ENCODE measurements at places on chromosomes 3 and 15.

DNA sequence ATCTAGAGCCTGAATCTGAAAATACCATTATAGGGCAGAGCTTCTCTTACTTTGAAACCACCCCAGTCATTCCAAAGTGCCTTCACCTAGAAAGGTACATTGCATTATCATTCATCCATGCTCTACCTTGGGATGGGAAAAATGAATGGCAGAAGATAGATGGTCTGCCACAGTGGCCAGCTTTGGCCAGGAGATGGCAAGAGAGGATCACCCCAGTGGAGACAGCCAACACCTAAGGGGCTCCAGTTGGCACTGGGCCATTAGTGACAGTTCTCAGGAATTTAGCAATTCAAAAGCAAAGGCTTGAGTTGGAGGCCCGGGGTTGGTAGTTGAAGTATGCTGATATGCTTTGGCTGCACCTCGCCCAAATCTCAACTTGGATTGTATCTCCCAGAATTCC lies 253.6 kb upstream of the MRPL3 start:
- no peak for DNase-seq

DNA sequence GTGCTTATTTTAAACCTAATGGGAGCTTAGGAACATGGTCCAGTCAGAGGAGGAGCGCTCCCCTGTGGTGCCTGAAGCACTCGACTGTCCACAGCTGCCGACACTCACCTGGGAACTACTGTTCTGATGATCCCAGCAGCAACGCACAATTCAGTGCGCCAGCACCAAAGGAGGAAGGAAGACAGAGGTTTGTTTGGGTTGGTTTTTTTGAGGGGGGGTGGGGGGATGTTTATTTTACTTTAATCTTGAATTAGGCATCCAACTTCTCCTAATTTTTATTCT lies 48.8 kb upstream of the VGLL4 start:
- no peak for DNase-seq

GRCh38 chr3:188712248-188712924 lies 459.4 kb upstream of the TPRG1 start:
- peak; percentile 27 for DNase-seq

GRCh38 chr3:58581328-58582091 lies 4.3 kb upstream of the FAM107A start:
- no peak for DNase-seq

GRCh38 chr15:31302029-31302657 lies 24.5 kb upstream of the KLF13 start:
- no peak for DNase-seq

GRCh38 chr3:161137260-161137659 lies 32.1 kb upstream of the B3GALNT1 start:
- no peak for DNase-seq

DNA sequence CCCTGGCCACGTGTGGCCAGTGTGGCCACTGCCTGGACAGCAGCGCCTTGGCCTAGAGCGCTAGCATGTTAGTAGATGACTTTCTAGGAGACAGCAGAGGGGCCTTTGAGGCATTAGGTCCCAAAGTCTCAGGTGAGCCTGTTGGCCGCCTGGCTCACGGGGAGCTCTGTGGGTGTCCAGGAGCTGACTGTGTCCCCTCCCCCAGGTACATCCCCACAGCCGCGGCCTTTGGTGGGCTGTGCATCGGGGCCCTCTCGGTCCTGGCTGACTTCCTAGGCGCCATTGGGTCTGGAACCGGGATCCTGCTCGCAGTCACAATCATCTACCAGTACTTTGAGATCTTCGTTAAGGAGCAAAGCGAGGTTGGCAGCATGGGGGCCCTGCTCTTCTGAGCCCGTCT lies 17.0 kb downstream of the SEC61A1 start:
- DNase-seq: no peak

- no peak for DNase-seq
Measured at GRCh38 chr15:86765281-86765680, 685.6 kb downstream of the AGBL1 start.

DNA sequence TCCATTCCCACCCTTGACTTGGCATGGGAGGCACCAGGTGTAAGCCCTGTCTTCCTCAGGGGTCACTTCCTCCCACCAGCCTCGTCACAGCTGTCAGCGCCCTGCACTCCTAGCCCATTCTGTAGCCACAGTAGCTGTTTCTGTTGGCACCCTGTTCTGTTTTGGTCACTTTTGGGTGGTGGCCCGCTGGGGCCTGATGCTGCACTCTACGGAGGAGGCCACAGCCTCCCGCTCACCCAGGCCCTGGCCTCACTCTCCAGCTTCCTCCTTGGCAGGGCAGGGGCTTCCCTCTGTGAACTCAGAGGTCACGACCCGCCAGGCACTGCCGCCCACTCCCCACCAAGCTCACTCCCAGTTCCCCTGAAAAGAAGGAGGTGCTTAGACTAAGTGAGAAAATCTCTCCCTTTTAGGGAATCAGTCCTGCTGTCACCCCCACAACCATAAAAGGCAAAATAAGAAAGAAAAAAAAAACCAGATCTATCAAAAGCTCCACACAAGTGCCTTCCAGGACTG lies 68.4 kb downstream of the MGLL start:
- DNase-seq: no peak

DNA sequence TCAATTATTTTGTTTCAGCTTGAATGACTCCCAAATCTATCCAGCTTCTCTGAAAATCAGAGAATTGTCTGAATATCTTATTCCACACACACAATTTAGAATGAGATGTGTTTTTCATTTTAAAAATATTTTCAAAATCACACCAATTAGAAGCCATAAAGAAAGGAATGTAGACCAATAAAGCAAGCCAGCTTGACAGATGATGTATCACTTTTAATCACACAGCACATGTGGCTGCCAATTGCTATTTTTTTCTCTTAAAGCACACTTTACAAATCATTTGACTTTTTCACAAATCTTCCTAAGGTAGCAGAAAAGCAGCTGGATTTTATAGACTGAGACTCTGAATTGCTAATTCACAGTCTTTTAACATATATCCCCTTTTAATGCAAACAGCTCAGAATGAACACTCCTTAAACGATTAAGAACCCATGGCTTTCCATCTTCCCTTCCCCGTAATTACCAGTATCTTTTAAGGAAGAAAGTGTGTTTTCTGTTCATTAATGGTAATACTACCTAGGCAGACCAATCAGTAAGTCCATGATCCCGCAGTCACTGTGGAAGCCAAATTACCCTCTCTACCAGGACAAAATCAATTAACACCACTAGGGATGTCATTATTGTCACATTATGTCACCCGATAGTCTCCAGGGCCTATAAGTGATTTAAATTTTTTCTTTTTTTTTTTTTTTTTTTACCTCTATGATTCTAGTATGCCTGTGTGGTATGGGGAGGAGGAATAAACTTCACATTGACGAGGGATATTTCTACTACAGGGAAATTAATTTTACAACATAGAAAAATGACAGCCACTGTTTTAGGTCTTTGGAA lies 250.0 kb upstream of the VEPH1 start:
- no peak for DNase-seq

DNA sequence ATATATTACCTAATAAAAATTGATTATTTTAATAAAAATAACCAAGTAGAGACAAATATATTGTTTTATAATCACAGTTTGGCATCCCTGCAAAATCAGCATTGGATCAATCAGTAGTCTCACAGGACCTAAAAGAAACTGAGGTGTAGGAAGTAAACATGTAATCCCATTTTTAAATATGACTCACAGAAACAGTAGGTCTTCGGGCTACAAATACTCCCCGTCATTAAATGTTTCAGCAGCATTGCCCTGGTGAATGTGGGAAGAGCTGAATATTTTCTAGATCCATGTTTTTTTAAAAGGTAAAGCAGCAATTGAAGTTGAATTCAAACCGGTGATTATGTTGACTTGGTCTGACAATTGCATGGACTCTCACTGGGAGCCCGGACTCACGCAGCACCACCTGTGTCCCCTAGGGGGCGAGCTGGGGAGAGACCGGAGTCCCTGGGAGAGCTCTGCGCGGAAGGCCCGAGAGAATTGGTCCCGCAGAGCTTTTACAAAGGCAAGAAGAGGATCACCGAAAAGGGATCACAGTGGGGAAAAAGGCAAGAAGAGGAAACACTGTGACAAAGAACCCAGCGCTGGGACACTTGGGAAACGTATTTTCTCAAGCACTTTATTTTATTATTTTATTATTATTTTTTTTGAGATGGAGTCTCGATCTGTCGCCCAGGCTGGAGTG lies 17.2 kb upstream of the USP3 start:
- DNase-seq: no peak

GRCh38 chr15:40253167-40253790 lies 14.4 kb downstream of the PAK6 start:
- no peak for DNase-seq

GRCh38 chr3:51798411-51798963 lies 19.4 kb upstream of the IQCF6 start:
- no peak for DNase-seq

DNA sequence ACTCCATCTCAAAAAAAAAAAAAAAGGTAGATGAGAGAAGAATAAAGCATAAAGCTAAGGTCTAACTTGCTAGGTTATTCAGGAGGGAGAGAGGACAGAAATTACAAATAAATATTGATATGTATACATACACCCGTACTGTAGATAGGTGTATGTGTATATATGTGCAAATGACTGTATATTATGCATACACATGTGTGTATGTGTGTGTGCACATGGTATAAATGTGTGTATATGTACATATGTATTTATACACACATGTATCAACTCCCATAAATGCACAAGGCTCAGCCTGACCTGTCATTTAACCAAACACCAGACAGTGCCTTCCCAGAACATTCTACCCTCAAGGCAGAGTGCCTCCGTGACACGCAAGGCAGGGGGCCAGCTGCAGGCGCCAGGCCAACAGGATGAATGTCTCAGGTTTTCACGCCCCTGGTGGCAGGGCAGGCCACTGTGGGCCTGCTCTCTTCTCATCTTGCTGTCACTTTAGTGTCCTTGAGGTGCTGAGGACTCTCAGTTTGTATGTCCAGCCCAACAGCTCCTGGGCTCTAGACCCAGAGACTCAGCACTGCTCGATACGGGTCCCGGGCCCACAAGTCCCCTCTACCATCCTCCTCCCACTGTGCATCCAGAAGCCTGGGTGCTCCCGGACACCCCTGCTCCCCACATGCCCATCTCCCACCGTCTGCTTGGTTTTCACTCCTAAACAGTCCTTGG lies 40.4 kb downstream of the TM2D3 start:
- no peak for DNase-seq

DNA sequence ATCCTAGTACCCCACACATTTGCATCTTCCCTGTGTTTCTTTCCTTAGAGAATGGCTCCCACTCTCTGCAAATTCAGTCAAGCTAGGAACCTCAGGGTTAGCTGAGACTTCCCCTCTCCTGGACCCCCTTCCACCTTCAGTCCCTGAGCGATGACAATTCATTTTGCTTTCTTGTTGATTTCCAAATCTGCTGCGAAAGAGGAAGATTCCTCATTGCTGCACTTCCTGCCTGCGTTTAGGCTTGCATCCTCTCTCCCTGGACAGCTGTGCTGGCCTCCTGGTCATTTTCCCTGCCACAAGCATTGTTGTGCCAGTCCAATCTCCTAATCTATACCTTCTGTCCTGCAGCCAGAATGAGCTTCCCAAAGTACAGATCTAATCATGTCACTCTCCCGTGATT lies 12.3 kb upstream of the DGKG start:
- DNase-seq: no peak

DNA sequence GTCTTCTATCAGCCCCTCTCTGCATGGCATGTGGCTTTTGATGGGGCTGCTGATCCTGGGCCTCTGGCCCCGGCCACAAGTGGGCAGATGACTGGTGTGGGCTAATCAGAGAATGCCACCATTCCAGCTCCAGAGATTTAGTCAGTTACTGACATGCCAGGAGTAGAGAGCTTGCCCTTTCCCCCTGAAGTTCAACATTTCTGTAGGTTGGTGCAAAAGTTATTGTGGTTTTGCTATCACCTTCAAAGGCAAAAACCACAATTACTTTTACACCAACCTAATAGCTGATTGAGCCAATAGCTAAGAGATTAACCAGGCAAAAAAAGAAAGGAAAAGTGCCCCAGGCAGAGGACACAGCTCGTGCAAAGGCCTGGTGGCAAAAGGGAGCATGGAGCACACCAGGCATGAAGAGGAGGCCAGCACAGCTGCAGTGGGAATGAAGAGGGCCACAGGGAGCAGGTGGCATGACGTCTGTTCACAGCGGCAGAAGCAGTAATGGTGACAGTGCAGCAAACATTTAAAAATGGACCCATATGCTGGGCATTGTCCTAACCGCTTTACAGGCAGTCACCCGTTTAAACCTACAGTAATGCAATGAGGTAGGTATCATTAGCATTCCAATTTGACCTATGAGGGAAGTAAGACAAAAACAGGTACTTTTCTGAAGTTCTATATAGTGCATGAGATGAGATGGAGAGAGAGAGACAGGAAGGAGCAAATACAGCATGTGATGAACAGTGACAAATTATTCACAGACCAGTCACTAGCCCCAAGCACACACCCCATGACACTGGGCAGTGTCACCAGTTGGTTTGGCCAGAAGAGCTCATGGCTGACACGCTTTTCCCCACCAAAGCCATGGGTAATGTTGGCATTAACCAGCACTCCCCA lies 373.0 kb upstream of the PROK2 start:
- DNase-seq: no peak

DNA sequence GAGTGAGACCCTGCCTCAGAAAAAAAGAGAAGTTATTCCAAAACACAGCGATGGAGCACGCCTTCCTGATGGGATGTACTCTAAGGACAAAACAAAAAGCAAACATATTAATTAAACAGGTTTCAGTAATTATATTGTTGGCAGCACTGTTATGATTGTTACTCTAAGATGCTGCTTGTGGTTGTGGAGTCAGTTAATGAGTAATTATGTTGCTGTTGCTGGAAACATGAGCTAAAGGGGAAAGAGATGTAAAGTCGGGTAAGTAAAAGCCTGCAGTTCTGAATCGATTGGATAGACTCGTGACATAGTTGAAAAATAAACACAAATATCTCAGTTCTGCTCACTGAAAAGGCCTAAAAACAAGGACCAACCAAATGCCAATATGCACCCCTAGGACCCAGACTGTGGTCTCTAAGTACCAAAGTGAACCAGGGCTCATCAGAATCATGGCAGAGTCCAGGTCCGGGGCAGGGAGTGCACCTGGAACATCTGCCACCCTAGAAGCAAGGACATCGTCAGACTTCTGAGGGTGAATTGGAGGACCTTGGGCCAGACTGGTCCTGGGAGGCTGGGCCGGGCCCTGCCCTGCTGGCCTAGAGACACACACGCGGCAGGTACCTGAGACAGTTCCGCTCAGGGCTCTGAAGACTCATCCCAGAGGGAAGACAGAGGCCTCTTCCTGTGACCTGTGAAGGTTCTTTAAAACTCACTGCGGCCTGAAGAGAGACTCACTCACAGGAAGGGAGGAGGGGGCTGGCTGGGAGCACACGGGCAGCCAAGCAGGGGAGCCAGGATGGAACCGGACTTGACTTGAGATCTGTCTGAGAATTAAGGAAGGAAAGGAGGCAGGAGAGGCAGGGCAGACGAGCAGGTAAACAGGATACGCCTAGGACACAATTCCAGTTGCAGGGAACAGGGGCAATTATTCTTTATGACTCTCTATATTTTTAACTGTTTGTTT lies 140.5 kb downstream of the LRRK1 start:
- no peak for DNase-seq

GRCh38 chr3:23830869-23831484 lies 25.2 kb downstream of the UBE2E1 start:
- peak; percentile 24 for DNase-seq
